Hematopoietic multipotent progenitor cell (in vitro differentiated cells): ENCODE measurements at places on chromosomes 11 and 22. TPM values are rescaled to one million over a fixed set of nuclear protein-coding genes. Genes with fewer than 3 reads are reported as not detected.

The FLRT1 gene
- under 0.01 TPM for total RNA-seq

The TYR gene
- total RNA-seq = not detected

The GDPD4 gene
- total RNA-seq = not detected

The PDE3B gene
- total RNA-seq = 2.4 TPM

The DEFB131B gene
- total RNA-seq = not detected

The NOX4 gene
- not detected for total RNA-seq

The KRTAP5-1 gene
- not detected for total RNA-seq

The OR52A1 gene
- 0.27 TPM for total RNA-seq

The ART1 gene
- total RNA-seq = not detected

The FJX1 gene
- total RNA-seq = 0.54 TPM

The PHF21B gene
- under 0.01 TPM for total RNA-seq

The EMID1 gene
- 161 TPM for total RNA-seq

The SLC25A18 gene
- total RNA-seq = not detected
